ENCODE measurements at places on chromosomes 3 and 15. TPM values are rescaled to one million over a fixed set of nuclear protein-coding genes. Genes with fewer than 3 reads are reported as not detected.

Gene CAMK2N2
- polyA plus RNA-seq: not detected

Gene WDR53
- polyA plus RNA-seq: 17.2 TPM

DNA sequence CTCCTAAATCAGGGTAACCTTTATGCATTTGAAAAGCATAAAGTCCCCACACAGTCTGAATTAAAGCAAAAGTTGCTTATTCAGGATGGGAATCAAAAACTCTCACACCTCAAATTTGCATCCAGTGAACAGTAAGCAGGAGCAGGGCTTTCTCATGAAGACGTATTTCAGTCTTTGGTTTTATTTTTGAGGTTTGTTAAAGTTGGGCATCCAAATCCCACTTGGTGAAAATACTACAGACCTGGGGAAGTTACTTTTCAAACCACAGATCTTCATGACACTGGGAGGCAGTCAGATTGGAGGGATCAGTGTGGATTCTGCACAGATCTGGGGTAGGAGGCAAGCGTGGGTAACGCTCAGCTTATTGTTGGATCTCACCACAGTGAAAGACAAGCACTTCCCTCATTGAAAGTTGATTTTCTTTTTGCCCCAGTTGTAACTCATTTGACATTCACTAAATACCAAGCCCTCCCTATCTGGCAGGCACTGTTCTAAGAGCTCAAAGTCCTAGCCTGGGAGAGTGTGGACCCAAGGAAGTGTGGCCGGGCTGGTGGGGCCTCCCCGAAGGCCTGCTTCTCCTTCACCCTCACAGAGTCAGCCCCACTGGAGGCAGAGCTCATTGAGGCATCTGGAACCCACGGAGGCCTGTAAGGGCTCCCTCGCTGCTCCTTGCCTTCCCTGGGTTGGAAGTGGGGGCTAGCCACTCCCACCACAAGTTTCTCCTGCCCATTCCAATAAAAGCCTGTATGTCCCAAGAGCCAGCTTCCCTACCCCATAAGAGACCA is 783 bp upstream of the ISG20 start:
- peaks cover 13% of the 10 kb centered on the region for H3K36me3 ChIP-seq
- no peaks in the 10 kb centered on the region for H3K27me3 ChIP-seq
- H3K27ac ChIP-seq: peak overlapping the region; percentile 100
- H3K4me1 ChIP-seq: peaks cover 89% of the 10 kb centered on the region
- H3K4me3 ChIP-seq: peak overlapping the region; percentile 90

DNA sequence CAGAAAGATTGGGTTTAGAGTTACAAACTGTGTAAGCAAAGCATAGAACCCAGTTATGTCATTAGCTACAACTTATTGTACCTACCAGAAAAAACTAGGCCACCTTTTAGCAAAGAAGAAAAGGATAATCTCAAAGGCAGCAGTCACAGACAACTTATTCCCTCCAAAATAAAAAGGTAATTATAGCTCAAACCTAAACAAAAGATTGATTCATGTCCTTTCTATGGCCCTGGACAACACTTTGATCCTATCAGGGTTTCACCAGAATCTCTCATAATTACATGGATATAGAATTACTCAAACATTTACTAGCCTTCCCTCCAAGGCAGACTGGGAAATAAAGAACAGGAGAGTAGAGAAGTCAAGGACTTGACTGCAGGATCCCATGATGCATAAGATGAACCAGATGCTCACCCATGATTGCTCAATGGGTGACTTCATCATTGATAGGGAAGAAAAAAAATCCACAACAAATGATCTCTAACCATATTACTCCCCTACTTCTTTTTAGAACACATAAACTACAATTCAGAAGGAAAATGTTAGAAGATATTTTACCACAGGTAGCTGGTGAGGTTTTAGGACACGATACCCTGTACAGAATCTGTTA is 17.4 kb downstream of the DET1 start:
- peaks cover 5% of the 10 kb centered on the region for H3K4me1 ChIP-seq
- no peak overlapping the region for H3K4me3 ChIP-seq
- DNase-seq: no peak
- H3K36me3 ChIP-seq: peaks cover 62% of the 10 kb centered on the region

Data from naive B cell (primary cell).